Naive thymus-derived CD8-positive, alpha-beta T cell (primary cell): ENCODE measurements at places on chromosomes 5 and 9.

GRCh38 chr5:9468060-9468388 is 77.9 kb downstream of the SEMA5A start:
- no peak overlapping the region for H3K27ac ChIP-seq
- no peak overlapping the region for H3K4me3 ChIP-seq
- DNase-seq: no peak
- no peaks in the 10 kb centered on the region for H3K36me3 ChIP-seq

DNA sequence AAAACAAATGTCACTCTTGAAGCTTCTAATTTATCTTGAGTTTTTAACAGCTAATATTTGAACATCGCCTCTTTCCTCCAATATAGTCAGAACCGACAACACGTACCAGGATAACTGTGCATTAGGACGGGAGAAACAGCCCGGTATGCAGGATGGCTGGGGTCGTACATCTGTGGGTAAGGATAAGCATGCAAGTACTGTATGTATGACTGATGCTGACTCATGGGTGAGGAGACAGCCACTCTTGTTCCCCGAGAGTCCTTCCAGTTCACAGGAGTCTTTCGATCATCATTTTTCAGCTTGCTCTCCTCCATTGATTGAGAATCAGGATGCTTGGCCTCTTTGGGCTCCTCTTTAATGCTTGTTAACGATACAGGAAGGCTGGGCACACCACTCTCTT is 102.3 kb downstream of the ZNF608 start:
- H3K4me3 ChIP-seq: no peak overlapping the region
- H3K27me3 ChIP-seq: peaks cover 44% of the 10 kb centered on the region
- H3K27ac ChIP-seq: no peak overlapping the region

GRCh38 chr9:114607671-114608524 is 3.2 kb upstream of the TMEM268 start:
- H3K27ac ChIP-seq: peak overlapping the region; percentile 48
- DNase-seq: no peak
- no peaks in the 10 kb centered on the region for H3K27me3 ChIP-seq
- H3K4me1 ChIP-seq: peaks cover 15% of the 10 kb centered on the region
- H3K36me3 ChIP-seq: no peaks in the 10 kb centered on the region

DNA sequence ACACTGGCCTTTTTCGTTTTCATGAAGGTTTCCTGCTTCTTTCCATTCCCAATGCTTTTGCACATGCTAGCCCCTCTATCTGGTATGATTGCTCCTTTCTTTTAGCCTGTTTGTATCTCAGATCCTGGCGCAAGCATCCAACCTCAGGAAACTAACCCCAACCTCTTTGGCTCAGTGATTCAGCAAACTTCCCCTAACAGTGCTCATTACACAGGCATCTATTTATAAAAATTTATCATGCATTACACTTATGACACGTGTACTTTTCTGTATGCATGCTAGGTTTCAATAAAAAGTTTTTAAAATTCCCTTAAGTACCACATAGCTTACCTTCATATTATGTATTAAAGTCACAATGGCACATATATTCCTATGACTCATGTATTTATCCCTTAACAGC is 218.9 kb downstream of the EPB41L4A start:
- H3K36me3 ChIP-seq: no peaks in the 10 kb centered on the region
- H3K4me1 ChIP-seq: no peaks in the 10 kb centered on the region
- peaks cover 36% of the 10 kb centered on the region for H3K27me3 ChIP-seq

- H3K4me1 ChIP-seq: no peaks in the 10 kb centered on the region
- no peak overlapping the region for H3K27ac ChIP-seq
- peaks cover 6% of the 10 kb centered on the region for H3K27me3 ChIP-seq
- DNase-seq: no peak
Observed at GRCh38 chr9:108783731-108784495, 71.9 kb downstream of the ACTL7B start.

DNA sequence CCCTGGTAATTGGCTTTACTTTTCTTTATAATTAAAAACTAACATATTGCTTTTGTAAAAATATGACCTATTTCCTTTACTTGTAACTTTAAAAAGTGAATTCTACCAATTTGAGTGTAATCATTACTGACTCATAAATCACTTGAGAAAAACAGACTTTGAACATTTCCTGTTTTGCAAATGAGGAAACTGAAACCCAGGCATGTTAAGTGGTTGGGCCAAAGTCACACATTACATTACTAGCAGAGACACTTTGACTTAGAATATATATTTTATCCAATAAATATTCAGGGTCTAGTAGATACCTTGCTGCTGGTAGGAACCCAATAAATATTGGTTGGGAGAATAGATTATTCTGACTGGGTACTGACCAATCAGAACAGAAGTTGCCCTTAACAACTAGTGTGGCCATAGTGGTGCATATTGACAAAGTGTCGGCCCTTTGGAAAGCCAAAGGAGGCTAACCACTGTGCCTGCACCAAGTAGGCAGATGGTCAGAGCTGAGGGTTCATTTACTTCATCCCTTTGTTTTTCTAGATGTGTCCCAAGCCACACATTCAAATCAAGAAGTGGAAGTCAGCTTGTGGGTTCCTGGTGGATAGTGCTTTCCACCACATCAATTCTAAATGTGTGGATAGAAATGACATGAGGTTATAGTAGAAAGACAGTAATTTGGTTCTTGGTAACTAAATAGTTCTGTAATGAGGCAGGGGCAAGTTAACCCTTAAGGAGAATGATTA is 365.1 kb upstream of the RIOK2 start:
- no peak overlapping the region for H3K4me3 ChIP-seq
- no peak for DNase-seq
- peak overlapping the region; percentile 73 for H3K27ac ChIP-seq

DNA sequence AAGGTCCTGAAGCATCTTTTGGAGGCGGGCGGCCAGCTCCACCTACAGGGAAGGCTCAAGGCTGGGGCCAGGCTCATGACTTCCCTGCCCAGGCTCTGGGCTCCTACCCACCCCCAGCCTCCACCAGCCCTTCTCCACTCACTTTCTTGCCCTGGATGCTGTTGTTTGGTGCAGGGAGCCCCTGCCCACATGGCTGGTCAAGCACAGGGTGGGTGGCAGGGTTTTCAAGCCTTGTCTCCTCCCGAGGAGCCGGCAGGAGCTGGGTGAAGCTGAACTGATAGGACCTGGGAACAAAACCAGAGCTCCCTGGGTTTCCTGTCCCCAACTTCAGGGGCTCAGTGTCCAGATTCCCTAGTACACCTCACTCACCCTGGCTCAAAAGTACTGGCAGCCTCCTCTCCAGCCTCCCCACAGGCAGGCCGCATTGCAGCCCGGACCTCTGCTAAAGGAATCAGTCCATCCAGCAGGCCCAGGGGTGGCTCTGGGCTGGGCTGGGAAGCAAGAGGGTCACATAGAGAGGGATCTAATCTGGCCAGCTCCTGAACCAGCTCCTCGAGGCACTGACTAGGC is 6.9 kb downstream of the SHROOM1 start:
- peaks cover 35% of the 10 kb centered on the region for H3K27me3 ChIP-seq
- peaks cover 19% of the 10 kb centered on the region for H3K4me1 ChIP-seq
- no peak overlapping the region for H3K4me3 ChIP-seq
- no peak for DNase-seq

- H3K4me3 ChIP-seq: peak overlapping the region; percentile 99
- peaks cover 34% of the 10 kb centered on the region for H3K4me1 ChIP-seq
- H3K27ac ChIP-seq: peak overlapping the region; percentile 90
Observed at GRCh38 chr5:112738191-112738560, 491 bp downstream of the APC start.

GRCh38 chr9:101738566-101739183 is at the start of gene GRIN3A:
Gene GRIN3A (minus strand): TSS chr9:101738647. CDS start chr9:101737979, 668 bp downstream.
- no peak for DNase-seq
- peaks cover 35% of the 10 kb centered on the region for H3K27me3 ChIP-seq
- peak within 1 kb of the TSS; percentile 64 for H3K4me3 ChIP-seq
- peaks cover 8% of the 10 kb centered on the region for H3K36me3 ChIP-seq

GRCh38 chr5:176660860-176661641 is 13.8 kb downstream of the TSPAN17 start:
- H3K27me3 ChIP-seq: peaks cover 24% of the 10 kb centered on the region
- no peak overlapping the region for H3K27ac ChIP-seq
- peak; percentile 59 for DNase-seq
- H3K4me3 ChIP-seq: peak overlapping the region; percentile 52

GRCh38 chr5:139426203-139426885 is 13.0 kb downstream of the DNAJC18 start:
- H3K36me3 ChIP-seq: peaks cover 4% of the 10 kb centered on the region
- peaks cover 14% of the 10 kb centered on the region for H3K4me1 ChIP-seq
- no peak for DNase-seq
- no peaks in the 10 kb centered on the region for H3K27me3 ChIP-seq
- H3K27ac ChIP-seq: no peak overlapping the region

DNA sequence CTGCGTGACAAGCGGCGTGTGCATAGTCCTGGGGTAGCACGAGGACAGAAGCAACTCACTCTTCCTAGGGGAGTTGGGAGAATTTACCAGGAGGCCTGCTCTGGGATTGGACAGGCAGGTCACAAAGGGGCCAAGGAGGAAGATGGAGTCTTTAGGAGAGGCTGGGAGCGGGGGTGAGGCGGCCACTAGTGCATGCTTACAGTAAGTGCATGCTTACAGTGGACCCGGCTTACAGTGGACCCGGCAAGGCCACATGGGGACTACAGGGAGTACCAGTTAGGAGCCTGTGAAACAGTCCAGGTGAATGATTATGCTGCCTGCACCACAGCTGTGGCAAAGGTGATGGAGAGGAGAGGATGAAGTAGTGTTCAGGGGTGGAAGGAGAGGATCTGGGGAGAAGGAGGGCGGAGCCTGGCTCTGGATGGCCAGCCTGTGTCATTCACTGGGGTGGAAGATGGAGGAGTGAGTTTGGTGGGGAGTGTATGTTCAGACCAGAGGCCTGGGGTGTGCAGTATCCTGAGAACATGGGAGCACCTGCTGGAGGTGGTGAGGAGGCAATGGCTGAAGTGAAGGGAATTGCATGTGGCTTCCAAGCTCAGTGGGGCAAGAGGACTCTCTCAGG is 78.7 kb downstream of the CRB2 start:
- no peak overlapping the region for H3K27ac ChIP-seq
- H3K4me1 ChIP-seq: peaks cover 4% of the 10 kb centered on the region
- H3K27me3 ChIP-seq: no peaks in the 10 kb centered on the region
- H3K4me3 ChIP-seq: no peak overlapping the region

DNA sequence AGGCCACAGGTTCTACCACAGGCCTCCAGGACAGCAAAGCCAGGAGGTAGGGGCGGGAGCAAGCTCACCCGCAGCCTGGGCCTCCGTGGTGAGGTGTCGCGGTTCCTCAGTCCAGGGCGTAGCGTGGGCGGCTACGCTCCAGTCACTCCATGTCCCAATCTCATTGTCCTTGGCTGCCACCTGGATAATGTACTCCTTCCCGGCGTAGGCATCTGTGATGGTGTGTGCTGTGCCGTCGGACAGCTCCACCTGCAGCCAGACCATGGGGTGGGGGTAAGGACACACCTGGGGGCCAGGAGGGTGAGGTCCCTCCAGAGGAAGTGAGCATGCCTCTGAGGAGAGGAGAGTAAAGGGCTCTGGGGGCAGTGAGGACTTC is 29.8 kb upstream of the ENHO start:
- no peaks in the 10 kb centered on the region for H3K36me3 ChIP-seq
- H3K27me3 ChIP-seq: peaks cover 23% of the 10 kb centered on the region
- no peak for DNase-seq
- no peak overlapping the region for H3K4me3 ChIP-seq

- peak overlapping the region; percentile 86 for H3K27ac ChIP-seq
- no peak overlapping the region for H3K4me3 ChIP-seq
- H3K4me1 ChIP-seq: peaks cover 25% of the 10 kb centered on the region
- H3K27me3 ChIP-seq: no peaks in the 10 kb centered on the region
- H3K36me3 ChIP-seq: peaks cover 69% of the 10 kb centered on the region
Observed at GRCh38 chr5:178221282-178221681, 11.3 kb downstream of the PHYKPL start.

- no peak for DNase-seq
- peaks cover 85% of the 10 kb centered on the region for H3K36me3 ChIP-seq
- H3K4me1 ChIP-seq: no peaks in the 10 kb centered on the region
- no peak overlapping the region for H3K27ac ChIP-seq
Observed at GRCh38 chr9:33311953-33312352, 21.6 kb downstream of the NFX1 start.

GRCh38 chr5:160356550-160357347 is 13.7 kb downstream of the C1QTNF2 start:
- H3K4me3 ChIP-seq: no peak overlapping the region
- DNase-seq: no peak
- no peaks in the 10 kb centered on the region for H3K4me1 ChIP-seq
- H3K27me3 ChIP-seq: peaks cover 6% of the 10 kb centered on the region

- H3K4me3 ChIP-seq: no peak overlapping the region
- H3K27ac ChIP-seq: no peak overlapping the region
- peaks cover 9% of the 10 kb centered on the region for H3K36me3 ChIP-seq
- H3K27me3 ChIP-seq: no peaks in the 10 kb centered on the region
Observed at GRCh38 chr9:79719989-79720388, 148.2 kb downstream of the TLE4 start.

DNA sequence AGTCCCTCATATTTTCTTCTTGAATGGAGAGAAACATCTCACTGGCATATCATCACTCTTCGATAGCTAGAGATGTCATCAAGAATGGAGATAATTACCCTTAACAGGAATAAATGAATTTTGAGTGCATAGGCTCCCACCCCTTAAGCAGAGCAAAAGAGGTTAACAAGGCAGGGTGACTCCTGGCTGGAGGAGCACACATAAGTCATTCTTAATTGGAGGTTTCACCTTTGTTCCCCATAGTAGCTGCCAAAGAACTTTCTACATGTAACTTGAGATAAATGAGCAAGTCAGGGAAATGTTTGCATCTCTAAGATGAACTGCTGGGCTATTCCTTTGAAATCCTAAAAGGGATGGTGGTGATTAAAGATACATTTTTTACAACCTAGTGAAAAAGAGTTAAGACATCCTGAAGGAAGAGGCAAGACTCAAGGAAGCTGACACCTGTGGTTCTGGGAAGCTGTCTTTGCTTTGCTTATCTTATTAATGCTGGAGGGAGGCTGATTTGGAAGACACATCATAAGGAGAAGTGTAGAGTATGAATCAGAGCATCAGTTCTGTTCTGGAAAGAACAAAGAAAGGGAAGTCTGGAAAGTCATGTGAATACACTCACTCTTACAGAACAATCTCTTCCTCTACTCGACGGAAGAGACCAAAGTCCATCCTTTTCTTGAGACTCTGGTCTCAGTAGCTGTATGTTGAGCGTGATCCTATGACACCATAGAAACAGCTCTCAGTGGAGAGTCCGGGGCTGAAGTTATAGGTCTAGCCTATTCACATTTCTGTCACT is 326.3 kb downstream of the OSTF1 start:
- H3K36me3 ChIP-seq: no peaks in the 10 kb centered on the region
- no peaks in the 10 kb centered on the region for H3K4me1 ChIP-seq
- no peak overlapping the region for H3K27ac ChIP-seq
- no peak overlapping the region for H3K4me3 ChIP-seq

DNA sequence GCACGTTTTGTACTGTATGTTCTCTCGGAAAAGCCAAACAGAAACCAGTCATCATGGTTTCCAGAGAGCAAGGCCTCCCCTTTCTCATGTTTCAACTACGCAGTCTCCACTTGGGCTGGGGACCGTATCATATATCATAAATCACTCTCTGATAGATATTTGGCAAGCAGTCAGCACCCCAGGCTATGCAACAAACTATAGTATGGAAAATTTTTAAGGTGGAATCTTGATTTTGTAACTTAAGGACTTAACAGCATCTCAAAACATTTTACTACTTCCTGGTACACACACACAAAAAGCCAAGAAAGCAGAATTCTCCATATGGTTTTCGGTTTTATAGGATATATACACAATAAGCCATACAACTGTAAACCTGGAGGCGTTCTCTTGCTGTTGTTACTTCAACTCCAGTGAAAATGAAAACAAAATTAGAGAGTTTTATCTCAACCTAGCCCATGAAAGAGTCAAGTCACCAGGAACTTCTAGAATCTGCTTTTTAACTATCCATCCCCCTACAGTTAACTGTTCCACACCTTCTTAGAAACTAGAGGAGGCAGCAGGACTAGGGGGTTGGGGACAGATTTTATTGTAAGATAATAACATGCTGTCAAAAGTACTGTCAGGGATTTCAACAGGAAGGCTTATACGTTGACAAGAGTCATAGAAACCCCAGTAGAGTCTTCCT is 283.4 kb downstream of the NFIB start:
- no peaks in the 10 kb centered on the region for H3K4me1 ChIP-seq
- H3K36me3 ChIP-seq: no peaks in the 10 kb centered on the region
- H3K27ac ChIP-seq: no peak overlapping the region
- no peak overlapping the region for H3K4me3 ChIP-seq
